ENCODE measurements at places on chromosomes 11 and 22.

GRCh38 chr11:128735935-128736605 is 42.2 kb downstream of the FLI1 start:
- DNase-seq, result no peak

DNA sequence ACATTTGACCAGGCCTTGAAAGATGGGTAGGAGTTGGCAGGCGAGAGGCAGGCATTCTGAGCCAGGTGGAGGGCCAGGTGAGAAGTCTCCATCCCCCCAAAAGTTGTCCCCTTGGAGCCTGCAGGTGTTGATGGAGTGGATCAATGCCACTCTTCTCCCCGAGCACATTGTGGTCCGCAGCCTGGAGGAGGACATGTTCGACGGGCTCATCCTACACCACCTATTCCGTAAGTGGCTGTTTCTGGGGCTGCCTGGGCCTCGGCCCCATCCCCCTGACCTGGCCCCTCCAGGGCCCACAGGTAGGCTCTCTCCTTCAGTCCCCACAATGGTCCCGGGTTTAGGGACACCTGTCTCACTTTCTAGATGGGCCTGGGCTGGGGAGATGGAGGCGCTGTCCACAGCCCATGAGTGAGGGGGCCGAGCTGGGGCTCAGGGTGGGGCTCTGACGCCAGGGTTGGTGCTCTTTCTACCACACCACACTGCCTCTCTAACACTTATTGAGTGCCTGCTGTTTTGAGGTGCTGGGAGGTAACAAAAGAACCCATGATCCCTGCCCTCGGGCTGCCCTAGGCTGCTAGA is 7.0 kb downstream of the PARVG start:
- DNase-seq, result no peak

GRCh38 chr22:19109198-19110063 is 12.8 kb downstream of the DGCR2 start:
- DNase-seq, result no peak

DNA sequence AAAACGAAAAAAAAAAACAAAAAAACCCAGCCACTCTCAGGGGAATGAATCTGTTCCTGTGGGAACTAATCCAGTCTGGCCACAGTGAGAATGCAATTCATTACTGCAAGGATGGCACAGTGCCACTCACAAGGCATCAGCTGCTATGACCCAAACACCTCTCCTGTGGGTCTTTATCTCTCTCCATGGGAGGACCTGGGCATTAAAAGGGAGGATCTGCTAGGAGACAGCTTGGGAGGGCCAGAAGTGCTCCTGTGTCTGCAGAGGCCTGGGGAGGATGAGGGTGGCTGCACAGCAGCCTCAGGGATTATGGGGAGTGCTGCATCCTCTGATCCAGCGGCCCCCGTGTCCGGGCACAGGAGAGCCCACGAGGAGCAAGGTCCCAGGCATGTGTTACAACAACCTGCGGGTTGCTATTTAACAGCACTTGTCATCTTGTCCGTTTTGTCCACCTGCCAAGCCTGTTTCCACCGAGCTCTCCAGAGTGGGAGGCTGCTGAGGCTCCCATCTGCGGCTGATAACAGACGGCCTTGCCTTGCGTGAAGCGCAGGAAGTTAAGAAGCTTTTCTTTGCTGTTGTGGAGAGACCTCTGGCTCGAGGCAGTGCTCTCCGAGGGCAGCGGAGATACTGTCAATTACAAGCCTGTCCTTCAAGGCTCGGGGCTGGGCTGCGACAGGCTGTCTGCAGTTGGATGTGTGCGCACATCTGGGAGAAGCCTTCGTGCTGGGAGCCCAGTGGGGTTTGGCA is 97.7 kb downstream of the NXPE2 start:
- no peak for DNase-seq

- DNase-seq, result no peak
Measured at GRCh38 chr22:22216450-22216959, 28.1 kb upstream of the VPREB1 start.

DNA sequence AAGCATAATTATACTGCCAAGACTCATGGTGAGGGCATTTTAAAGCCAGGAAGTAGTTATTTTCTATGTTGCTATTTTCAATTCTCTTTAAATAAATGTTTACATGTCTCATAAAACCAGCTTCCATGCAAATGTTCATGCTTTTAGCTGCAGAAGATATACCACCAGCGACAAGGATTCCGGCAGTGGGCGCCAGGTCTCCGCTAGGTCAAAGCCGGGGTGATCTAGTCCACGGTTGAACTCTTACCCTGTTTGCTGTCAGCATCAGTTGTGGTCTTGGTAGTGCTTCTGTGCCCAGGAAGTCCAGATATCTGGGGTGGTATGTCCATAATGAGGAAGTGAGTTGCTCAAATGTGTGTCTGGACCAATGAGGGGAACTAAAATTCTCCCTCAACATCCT is 265.7 kb downstream of the BRD1 start:
- no peak for DNase-seq

DNA sequence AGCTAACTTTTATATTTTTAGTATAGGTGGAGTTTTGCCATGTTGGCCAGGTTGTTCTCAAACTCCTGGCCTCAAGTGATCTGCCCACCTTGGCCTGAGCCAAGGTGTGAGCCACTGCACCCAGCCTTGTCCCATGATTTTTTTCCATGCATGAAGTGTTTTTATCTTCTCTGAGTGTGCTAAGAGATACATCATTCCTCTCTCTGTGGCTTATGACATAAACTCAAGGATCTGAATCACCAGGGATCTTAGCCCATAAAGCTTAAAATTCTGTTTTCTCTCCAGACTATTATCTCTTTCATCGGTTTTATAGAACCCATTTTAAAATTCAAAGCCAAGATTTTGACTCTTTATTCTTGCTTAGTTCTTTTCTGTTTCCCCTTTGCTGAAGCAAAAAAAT is 48.4 kb upstream of the C11orf58 start:
- no peak for DNase-seq

DNA sequence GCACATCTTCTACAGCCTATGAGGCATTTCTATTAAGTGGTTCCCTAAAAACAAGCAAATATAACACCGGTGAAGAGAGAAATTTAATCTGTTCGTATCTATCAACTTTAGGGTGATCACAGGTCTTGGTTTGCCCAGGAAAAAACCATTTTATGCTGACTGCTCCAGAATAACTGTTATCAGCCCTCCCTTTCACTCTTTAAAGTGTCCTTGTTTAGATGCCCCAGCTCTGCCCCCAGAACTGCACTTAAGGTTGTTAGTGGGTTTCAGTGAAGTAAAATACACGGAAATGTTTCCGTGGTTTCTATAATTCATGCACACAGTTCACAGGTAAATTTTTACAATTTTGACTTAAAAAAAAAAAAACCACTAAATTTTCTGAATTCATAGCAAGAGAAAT is 70.0 kb downstream of the NARS2 start:
- DNase-seq, result no peak

DNA sequence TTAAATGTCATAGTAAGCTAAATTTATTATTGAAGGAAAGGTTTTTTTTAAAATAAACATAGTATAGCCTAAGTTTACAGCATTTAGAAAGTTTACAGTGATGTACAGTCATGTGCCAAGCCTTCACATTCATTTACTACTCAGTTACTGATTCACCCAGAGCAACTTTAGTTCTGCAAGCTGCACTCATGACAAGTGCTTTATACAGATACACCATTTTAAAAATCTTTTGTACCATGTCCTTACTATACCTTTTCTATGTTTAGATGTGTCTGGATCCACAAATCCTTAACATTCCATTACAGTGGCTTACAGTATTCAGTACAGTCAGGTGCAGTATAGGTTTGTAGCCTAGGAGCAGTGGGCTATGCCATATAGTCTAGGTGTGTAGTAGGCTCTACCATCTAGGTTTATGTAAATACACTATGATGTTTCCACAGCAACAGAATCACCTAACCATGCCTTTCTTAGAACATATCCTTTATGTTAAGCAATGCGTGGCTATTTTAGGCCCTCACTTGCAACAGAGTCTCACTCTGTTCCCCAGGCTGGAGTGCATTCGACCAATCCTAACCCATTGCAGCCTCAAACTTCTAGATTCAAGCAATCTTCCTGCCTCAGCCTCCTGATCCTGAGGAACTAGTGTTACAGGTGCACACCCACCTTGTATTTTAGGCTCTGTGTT is 79.5 kb upstream of the SLC25A18 start:
- DNase-seq, result no peak

GRCh38 chr22:22955866-22956535 is 68.4 kb downstream of the IGLL5 start:
- DNase-seq, result no peak

DNA sequence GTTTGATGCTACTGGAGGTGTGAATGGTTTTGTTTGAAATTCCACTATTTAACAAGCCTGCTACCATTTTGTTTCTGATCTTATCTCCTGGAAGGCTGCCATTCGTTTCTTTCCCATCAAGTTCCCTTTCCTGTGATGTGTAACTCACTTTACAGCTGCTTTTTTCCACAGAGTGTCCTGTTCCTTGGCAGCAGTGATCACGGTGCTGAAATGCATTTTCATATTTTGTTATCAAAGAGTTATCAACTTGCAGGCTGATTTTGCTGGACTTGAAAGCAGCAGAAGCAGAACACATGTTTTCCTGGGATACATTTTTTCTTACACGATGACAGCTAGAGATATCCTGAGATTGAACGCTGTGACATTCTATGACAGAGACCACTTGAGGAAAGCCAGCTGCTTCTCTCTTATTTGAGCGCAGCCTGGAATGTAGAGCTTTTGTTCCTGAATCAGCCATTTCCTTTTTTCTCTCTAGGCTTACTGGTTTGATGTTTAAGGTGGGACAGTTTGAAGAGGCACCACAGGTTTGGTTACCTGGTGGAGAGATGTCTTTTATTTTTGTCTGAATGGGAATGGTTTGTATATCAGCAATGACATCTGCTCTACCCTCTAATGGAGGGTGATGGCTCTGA is 34.7 kb downstream of the PRR14L start:
- no peak for DNase-seq

- DNase-seq, result no peak
Measured at GRCh38 chr11:111395749-111396148, 16.7 kb upstream of the POU2AF1 start.

DNA sequence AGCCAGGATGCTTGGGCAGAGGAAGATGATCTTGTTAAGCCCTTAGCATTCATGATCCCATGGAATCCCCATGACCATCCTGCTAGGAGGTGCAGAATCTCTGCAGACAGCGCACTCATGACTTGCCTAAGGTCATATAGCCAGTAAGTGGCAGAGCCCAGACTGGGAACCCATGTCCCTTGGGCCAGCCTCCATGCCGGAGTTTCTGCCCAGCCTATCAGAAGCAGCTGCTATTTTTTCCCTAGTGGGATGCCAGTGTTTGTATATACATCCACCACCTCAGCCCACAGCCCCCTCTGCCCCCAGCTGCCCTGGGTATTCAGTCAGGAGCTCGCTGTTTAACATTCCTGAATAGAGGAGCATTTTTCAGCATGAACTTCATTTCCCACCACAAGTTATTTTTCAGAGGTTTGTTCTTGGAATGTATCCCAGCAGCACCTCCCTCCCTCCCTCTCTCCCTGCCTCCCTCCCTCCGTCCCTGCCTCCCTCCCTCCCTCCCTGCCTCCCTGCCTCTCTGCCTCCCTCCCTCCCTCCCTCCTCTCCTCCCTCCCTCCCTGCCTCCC is 34.4 kb upstream of the SUSD2 start:
- DNase-seq, result no peak

- DNase-seq, result peak; percentile 40
Measured at GRCh38 chr11:19499026-19499669, 213.5 kb upstream of the NAV2 start.

DNA sequence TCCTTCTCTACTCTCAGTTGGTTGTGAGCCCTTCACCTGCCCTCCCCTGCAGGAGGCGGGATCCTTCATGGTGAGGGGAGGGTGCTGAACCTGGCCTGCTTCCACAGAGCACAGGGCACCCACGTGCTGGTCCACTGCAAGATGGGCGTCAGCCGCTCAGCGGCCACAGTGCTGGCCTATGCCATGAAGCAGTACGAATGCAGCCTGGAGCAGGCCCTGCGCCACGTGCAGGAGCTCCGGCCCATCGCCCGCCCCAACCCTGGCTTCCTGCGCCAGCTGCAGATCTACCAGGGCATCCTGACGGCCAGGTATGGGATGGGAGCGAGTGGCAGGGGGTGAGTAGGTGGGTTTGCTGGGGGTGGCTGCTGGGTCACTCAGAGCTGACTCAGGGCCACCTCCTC is 6.3 kb downstream of the SSH3 start:
- DNase-seq, result no peak

- DNase-seq, result no peak
Measured at GRCh38 chr11:105226091-105226490, 86.5 kb upstream of the CARD18 start.

DNA sequence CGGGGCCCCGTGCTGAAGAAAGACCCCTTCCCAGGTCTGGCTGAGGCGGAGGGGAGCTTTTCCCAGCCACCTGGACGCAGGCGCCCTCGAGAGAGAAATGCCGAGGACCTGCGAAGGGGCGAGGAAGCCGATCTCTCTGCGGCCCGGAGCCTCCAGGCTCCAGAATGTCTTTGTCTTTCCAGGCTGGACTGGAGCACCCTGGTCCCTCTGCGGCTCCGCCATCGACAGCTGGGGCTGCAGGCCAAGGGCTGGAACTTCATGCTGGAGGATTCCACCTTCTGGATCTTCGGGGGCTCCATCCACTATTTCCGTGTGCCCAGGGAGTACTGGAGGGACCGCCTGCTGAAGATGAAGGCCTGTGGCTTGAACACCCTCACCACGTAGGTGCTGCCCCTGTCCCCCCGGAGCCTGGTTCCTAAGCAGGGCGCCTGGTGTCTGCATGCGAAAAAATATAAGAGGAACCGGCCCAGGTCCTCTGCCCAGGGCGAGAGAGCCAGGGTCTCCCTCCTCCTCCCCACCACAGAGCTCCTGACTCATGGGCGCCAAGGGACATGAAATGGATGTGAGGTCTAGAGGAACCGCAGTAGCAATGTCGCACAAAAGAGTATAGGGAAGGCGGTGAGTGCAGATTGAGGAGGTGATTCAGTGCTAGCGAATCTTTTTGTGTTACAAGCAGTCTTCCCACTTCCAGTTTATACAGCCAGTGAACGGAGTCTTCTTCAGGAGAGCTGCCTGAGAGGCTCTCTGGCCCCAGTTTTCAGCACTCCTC is 11.0 kb downstream of the GLB1L2 start:
- no peak for DNase-seq

DNA sequence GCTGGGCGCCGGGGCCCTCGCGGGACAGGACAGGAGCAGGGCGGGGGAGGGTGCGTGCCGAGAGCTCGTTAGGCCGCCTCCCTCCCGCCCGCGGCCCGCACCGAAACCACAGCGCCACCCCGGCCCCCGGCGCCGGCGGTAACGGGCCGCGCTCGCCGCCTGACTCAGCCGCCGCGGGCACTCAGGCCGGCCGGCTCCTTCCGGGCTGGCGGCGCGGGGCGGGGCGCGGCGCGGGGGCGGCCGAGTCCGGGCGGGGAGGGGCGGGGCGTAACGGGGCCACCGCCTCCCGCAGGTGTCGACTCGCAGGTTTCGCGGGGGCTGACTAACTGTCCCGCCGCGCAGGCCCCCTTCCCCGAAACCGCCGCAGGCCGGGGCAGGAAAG is at the start of gene AP5B1:
Gene AP5B1, minus strand, starts transcription at position 207 of the 382 bp plus-strand sequence. CDS start 385 bp downstream, outside the sequence.
- no peak for DNase-seq

DNA sequence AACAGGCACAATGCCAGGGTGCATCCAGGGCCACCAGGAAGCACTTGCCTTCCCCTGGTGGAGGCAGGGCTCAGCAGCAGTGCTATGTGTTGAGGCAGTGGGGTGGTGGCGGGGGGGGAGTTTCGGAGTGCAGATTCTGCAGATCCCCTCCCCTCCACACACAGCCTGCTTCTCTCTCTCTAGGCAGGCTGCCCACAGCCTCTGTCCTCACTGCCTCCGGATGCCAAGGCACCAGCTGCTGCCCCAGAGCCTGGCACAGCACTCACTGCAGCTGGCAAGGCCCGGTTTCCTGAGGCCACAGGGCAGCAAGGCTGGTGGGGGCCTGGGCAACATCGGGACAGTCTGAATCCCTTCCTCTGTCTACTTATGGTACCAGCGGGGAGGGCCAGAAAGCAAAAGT is 35.8 kb downstream of the NRXN2 start:
- DNase-seq, result no peak

Data from NCI-H1417 treated with DMSO at 0.1 percent for 48 hours (cell line).